ENCODE measurements at places on chromosomes 1 and 21.

DNA sequence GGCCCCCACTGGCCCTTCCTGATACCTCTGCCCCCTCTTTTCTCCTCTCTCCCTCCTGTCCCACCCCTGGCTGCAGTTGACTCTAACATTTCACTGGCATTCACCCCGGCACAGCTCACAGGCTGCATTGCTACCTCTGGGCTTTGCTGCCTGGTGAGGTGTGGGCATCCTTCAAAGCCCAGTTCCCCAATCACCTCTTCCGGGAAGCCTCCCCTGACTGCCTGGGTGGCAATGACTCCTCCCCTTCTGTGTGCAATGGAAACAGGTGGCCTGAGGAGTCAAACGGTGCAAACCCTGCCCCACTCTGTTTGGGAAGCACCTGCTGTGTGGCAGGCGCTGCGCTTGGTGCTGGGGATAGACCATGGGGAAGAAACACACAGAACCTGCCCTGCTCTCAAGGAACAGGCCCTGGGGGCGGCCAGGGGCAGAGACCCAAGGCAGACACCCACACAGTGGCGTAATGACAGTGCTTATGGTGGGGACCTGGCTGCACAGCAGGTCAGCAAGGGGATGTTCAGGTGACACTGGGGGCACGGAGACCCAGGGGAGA is 39.3 kb upstream of the POFUT2 start:
- DNase-seq = no peak

GRCh38 chr1:227925582-227926198 is 22.0 kb downstream of the WNT9A start:
- no peak for DNase-seq

DNA sequence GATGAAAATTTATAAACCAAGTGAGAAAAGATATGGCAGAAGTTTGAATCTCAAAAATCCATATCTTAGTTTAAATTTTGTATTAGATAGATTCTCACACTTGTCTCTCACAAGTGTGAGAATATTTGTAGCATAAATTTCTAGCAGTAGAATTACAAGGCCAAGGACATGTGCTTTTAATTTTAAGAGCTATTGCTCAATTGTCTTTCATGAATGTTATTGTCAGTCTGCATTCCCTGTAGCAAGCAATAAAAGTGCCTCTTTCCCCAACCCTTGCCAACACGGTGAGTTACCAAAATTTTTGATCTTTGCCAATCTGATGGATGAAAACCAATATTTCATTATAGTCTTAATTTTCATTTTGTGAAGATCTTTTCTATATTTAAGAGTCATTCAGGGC is 64.0 kb downstream of the CTH start:
- no peak for DNase-seq

DNA sequence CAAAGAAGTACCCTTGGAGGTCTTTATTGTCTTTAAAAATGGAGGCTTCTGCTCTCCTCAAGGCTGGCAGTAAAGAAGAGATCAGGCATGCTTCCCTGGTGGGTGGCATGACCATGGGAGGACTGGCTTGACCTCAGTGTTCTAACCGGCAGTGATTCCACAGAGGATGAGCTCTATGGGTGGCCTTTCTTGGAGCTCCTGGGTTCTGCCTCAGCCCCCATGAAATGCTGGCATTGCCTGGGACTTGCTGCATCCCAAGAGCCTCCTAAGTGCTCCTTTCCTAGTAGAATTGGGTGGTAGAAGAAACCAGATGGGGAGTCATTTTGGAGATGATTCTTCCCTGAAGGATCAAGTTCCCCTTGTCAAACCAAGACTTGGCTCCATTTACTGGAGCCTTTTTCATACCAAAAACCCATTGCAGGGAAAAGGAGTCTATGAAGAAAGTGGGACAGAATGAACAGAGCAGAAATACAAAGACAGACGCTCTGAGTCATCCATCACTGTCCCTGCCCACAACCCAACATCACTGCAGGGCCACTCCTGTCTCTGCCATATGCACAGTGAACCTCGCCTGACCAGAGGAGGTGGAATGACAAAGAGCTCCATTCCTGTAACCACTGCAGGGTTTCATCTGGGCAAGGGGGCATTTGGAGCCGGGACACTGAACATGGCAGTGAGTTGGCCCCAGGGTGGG is 42.4 kb downstream of the RIMS3 start:
- no peak for DNase-seq

DNA sequence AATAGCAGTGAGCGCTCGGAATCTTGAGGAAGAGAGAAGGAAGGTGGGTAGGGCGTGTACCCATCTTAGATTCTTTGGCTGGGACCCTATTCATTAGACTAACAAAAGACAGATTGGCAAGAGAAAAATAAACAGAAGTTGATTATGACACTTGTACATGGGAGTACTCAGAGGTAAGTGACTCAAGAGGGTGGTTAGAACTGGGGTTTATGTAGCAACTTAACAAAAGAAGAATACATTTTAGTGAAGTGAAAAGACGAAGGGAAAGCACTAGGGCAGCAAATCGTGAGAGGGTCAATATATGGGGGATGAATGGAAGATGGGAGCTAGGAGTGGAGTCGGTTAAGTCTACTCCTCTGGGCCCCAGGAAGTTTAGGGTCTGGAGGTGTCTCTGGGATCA is 25.8 kb upstream of the RCC2 start:
- DNase-seq = no peak

DNA sequence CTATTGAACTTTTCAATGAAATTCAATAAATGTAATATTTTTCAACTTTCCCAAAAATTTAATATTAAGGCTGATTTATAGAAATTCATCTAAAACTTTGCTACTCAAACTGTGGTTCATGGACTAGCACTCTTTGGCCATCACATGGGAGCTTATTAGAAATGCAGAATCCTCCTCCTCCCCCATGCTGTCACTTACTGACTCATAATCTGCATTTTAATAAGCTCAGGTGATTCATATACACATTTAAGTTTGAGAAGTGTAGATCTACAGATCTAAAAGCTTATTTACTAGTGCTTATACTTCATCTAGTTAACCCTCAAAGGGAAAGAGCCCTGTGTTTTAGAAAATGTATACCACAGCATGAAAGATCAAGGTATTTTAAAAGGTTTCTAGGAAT is 84.3 kb downstream of the HS2ST1 start:
- DNase-seq = no peak

DNA sequence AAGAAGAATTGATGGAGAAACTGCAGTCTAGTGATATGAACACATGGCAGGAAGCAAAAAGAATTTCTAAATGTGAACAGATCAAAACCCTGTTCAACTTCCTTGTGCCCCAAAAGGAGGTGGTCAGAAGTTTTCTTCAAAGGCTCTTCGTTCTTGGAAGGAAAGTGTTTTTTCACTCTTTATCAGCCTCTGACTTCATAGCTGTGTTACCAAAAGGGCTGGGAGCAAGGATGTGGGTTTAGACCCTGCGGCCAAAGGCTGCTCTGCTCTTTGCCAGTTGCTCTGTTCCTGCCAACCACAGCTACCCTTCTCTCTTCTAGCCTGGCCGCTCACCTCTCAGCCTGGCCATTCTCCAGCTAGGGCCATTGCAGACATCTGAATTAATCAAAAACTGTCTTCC is 53.8 kb downstream of the PTGER3 start:
- DNase-seq = no peak

DNA sequence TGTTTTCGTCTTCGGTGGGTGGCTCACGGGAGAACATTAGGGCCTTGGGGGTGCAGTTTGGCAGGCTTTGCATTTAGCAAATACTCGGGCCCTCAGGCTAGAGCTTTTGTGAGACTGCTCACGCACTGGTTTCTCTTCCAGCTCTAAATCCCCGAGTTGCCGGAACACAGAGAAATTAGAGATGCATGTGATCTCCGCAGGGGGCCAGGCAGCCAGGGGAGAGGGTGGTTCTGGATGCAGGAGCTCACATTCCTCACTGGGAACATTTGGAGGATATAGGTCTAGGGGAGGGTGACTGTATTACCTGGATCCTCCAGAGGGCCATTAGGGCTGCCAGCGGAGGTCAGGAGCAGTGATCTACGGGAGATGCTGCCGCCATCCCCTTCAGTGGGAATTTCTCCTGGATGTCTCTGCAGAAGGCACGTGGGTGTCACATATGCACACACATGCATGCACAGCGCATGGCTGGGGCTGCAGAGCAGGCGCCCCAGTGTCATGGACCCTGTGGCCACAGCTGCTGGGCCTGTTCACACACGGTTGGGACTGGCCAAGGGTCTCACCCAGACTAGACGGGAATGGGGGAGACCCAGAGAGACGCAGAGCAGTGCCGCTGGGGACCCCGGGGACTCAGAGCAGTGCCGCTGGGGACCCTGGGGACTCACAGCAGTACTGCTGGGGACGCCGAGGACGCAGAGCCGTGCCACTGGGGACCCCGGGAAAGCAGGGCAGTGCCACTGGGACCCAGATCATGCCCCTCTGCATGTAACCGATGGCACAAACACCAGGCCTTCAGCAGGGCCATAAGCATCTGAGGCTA is 258.7 kb downstream of the CAMTA1 start:
- DNase-seq = no peak

DNA sequence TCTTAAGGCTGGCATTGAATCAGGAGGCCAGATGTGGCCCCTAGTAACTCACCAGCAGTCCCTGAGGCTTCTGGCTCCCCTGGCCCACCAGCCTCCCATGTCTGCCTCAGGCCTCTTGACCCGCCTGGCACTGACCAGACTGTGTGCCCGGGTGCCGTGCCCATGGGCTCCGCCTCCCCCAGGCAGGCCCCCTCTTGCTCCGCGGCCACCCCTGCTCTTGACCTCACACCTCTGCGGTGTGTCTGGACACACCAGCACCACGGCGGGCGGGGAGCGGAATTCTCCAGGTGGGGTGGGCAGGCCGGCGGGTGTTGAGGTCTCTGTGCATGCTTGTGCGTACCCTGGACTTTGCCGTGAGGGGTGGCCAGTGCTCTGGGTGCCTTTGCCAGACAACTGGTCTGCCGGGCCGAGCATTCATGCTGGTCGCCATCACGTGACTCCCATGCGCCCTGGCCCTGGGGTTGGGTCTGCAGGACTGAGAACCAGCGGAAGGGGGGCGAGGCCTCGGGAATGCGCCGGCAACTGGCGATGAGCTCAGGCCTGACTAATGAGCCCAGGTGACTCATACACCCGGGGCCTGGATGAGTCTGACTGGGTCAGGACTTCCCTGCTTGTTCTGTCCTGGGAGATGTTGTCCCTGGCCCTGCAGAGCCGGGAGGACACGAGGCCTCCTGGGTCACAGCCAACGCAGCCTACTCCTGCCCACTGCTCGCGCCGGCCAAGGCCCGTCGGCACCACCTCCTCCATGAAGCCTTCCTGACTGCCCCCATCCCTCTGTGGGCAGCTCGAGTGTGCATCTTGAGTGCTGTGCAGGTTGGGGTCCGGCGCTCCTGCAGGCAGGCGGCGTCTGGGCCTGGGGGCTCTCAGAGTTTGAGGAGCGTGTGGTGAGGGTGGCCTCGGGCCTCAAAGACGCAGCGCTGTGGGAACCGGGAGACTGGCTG is 22.6 kb downstream of the COL18A1 start:
- no peak for DNase-seq

GRCh38 chr1:11738783-11739182 is 2.8 kb downstream of the AGTRAP start:
- DNase-seq = no peak

All from stimulated activated CD8-positive, alpha-beta memory T cell treated with anti-CD3 and anti-CD28 coated beads, Interleukin-4, amount 100 ng/mL, for 1 hour (primary cell).